A172 (cell line): ENCODE measurements at places on chromosomes 6 and 20.

DNA sequence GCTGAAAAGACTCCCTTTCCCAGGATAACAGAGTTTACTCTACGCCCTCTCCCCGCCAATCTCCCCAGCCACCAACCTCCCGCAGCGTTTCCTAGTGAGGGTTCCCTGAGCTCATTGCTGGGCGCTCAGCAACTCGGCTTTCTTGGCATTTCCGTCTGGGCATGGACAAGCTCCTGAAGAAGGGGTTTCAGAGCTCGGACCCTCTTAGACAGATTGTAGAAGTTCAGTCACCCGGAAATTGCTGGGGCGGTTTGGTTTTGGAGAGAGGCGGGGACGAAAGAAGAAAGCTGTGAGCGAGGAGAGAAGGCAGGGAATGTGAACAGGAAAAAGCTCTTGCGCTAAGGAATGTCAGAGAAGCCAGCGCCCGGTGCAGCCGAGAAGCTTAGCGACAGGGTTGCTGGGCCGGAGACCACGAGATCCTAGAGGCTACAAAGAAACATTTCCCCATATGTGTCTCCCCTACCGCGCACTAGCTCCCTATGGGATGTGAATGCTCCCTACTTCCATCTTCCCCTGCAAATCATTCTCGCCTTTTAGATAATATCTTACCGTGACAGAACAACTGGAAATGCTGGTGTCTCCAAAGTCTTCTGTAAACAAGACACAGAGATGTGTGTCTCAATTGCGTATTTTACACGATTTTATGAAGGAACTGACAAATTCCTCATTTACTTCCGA lies 15.8 kb downstream of the POM121L2 start:
- DNase-seq, result peak; percentile 60

- DNase-seq, result no peak
Observed at GRCh38 chr6:123215211-123215610, 219.2 kb downstream of the CLVS2 start.

DNA sequence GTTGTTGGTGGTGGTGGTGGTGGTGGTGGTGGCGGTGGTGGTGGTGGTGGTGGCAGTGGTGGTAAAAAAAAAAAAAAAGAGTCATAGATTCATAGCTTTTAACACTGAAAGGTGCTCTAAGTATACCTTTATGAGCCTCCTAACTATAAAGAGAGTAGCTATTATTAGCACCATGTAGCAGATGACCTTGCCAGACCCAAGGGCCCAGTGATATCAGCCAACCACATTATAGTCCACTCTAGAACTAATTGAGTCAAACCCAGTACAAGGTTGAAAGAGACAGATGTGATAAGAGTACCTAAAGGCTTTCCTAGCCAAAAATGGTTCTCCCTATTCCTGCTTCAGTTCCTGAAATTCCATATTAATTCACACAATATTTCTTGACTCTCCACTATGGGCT lies 245.3 kb downstream of the HACE1 start:
- no peak for DNase-seq

- no peak for DNase-seq
Observed at GRCh38 chr6:169890901-169891300, 139.5 kb downstream of the ERMARD start.

GRCh38 chr6:98044151-98044561 lies 761.1 kb upstream of the MMS22L start:
- no peak for DNase-seq

DNA sequence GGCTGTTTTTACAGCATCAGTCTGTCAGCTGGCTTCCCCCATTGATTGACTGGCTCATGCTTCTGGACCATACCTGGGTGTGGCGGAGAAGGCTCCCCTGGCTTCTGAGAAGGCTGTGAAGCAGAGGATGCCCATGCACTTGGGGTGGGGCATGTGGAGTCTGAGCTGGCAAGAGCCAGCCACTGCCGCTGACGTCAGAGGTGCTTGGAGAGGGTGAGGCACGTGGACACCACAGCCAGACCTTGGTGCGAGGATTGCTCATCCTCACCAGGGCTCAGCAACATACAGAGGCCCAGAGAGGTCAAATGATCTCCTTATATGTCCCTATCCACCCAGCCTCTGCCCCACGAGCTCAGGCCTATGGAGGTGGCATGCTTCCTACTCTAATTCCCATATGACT lies 211.2 kb upstream of the PMEPA1 start:
- DNase-seq, result no peak

GRCh38 chr6:24357336-24358218 lies at the start of gene DCDC2:
Gene DCDC2, minus strand, starts transcription at chr6:24358059. Its CDS starts 309 bp downstream, at chr6:24357750.
- no peak for DNase-seq

DNA sequence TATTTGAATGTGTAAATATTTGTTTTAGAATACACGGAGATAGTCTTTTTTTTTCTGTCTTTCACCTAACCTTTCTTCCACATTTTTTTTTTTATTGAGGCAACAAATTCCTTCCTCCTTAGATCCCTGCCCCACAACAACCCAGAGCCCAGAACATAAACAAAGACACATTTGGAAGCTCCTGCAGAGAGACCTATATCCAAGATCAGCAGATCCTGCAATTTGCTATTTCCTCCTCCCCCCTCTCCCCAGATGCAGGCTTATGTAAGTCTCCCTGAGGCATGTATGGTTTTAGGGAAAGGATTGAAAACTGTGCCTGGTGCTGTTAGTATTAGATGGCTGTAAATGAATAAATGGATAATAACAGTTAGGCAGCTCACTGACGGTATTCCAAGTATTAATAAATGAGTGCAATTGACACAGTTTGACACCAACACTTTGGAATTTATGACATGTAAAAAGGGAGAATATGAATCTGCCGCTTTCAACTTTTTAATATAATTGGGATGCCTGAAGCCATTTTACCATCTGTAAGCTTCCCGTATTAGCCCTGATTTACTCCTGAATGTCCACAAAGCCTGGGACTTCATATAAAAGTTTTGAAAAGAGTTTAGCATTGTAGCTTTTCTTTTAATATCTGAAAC lies 608.3 kb upstream of the CITED2 start:
- DNase-seq, result no peak

- no peak for DNase-seq
Observed at GRCh38 chr6:2810092-2810671, 31.5 kb downstream of the SERPINB1 start.

GRCh38 chr6:15239616-15240364 lies 6.1 kb upstream of the JARID2 start:
- DNase-seq, result no peak

DNA sequence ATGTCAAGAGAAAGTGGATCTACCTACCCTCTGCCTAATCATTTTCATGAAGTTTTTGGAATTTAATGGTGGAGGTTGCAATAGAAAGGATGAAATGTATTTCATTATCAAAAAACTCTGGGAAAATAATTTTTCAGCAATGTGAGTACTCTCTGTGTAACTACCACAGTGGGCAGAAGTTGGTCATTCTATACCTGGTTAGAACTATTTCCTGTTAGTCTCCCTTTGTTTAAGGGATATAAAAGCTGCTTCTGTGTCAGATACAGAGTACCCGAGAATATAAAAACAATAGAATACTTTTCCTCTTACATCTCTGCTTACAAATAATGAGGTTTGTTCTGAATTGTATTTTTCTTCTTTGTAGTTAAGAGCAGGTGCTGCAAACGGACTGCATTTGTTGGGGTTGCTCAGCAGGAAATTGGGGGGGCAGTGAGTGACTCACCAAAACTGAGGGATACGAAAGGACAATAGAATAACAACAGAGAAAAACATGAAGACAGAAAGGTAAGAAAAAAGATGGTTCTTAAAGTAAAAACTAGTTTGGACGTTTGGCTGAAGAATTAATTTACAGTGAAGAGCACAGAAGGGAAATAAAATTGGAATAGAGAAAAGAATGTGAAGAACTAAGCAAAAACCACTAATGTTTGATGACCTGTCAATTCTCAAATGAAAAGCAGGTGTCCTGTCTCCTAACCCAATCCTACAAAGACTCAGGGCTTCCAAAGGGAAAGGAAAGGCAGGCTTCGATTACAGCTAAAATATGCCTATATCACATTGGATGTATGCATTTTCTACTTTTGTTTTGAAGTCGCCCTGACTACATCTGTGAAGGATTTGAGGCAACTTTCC lies 703.1 kb downstream of the RFPL4B start:
- DNase-seq, result peak; percentile 40

- DNase-seq, result no peak
Observed at GRCh38 chr20:49478754-49479689, 3.4 kb downstream of the KCNB1 start.

DNA sequence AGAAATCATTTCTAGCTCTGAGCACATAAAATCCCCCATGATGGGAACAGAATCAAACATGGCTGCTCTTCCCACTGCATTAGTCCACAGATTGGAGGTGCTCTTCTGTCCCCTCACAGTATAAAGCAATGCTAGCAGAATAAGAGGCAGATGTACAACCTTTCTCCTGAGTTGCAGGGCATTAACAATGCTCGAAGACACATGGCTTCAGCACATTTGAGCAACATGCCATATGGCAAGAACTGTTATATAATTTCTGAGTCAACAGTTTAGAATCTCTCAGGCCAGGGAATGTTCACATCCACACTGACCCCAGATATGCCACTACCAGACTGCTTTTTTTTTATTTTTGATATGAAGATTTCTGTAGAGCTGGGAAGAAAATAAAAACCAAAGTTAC lies 119.6 kb downstream of the KIF13A start:
- DNase-seq, result peak; percentile 55

- no peak for DNase-seq
Observed at GRCh38 chr20:6094063-6094462, 28.8 kb downstream of the FERMT1 start.

DNA sequence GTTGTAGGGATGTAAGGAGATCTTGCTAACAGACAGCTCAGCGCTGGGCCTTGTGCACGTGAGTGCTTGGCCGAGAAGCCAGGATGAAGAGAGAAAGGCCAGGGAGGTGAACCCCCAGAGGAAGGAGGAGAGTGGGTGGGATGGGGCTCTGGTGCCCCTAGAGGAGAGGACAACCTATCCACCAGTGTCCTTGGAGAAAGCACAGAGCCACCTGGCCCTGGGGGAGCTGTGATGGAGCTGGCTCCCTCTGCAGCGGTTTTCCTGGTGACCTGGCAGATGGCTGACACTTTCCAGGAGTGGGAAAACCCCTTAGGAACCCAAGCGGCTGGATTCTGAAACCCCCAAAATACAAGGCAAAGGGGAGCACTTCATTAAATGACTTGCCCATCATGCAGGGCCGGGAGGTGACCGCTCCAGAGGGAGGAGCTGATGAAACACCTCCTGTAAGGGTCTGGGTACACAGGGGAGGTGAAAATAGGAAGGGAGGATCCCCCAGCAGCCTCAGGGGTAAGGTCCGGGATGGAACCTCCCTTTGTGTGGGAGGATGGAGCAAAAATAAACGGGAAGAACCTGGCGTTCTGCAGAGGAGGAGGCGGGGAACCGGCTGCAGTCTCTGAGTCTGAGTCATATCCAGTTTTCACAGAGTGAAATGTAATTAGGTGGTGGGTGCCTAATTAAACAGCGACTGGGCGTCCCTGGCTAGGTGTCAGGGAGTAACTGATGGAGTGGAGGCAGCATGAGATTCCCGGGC lies 80.4 kb downstream of the SULF2 start:
- DNase-seq, result peak; percentile 71

DNA sequence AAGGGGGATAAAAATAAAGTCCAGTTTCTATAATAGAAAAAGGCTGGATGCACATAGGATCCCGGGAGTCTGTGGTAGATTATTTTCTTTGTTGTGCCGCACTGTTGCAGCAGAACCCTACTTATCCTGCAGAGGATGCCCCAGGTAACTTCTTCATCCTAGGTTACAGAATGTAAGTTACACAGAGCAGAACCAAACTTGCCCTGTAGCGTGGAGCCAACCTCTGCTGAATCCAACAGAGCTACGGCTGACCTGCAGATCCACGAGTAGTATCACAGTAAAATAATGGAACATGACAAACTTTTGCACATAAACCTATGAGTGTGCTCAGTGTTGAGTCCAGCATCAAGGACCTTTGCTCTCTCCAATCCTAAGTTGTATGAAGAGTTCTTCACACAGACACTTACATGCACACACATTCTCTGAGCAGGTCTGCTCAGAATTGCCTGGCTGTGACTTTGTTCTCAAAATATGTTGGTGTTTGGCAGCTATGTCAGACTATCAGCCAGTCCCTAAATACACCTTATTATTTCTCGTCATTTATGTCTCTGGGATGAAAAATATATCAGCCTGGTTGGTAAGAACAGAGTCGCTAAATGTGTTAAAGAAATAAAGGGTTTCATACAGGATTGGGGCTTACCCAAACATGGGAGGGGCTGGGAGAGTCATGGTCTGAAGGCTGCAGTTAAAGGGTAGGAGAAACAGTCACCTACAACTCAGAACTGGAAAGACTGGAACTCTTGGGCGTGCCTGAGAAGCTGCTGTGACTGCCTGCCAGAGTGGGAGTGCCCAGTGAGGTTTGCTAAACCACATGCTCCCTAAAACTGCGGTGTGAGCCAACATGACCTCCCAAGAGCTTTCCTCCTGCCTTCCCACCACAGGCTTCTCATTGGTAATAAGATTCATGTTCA lies 165.1 kb upstream of the SLC24A3 start:
- DNase-seq, result peak; percentile 11

- no peak for DNase-seq
Observed at GRCh38 chr6:17816921-17817611, 110.3 kb upstream of the NUP153 start.

DNA sequence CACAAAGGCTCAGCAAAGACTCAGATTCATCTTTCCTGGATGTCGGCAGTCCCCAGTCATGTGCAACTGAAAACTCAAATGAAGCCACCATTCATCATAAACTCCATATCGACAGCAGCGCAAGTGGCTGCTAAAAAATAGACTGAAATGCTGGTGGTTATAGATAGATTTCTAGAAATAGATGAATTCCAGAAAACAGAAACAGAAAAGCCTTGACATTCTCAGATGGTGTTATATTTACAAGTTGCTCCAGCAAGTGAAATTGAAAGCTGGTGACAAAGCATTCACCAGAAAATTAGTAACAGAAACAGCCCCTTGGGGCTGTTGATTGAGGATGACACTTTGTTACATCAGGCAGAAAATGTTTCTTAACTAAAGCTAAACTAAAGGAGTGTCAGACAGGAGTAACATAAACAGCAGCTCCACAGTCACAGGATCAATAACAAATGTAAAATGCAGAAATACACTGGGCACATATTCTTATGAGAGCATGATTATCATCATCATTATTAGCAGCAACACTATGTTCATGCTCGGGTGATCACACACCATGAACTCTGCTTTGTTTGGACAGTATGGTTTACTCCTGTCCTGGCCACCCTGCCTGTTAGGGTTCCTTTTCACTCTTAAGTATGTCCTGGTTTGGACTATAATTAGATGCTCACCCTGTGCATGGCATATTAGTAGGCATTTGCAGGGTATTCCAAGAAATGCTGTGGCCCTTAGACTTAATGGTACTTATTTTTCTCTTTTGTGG lies 36.4 kb upstream of the SLC35F1 start:
- no peak for DNase-seq

GRCh38 chr6:2632368-2632767 lies 118.4 kb downstream of the MYLK4 start:
- peak; percentile 64 for DNase-seq

GRCh38 chr6:21933351-21933750 lies 339.8 kb downstream of the SOX4 start:
- no peak for DNase-seq
